Right renal cortex interstitium (tissue), 3 donors: ENCODE measurements at places on chromosomes 2 and 18. TPM values are rescaled to one million over a fixed set of nuclear protein-coding genes. Genes with fewer than 3 reads are reported as not detected.

GRCh38 chr2:56132138-56132537 is 51.7 kb upstream of the CCDC85A start:
- no peak for DNase-seq

- DNase-seq, result no peak
Measured at GRCh38 chr2:151476287-151476686, 66.6 kb downstream of the RIF1 start.

DNA sequence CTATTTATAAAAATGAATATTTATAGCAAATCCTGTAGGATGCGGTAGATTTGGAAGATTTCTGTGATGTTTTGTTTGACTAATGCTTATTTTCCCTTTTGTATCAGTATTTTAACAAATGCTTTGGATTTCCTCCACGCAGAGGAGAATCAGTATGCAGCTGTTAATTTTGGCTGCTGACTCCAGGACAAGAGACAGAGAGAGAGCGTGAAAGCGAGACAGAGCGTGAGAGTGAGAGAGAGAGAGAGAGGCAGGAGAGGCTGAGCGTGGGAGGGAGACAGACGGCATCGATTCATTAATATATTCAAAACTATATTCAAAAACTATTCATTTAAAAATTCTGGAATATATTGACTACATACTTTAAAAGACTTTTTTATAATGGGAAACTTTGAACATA is 62.5 kb downstream of the RRM2 start:
- no peak for DNase-seq

- DNase-seq, result no peak
Measured at GRCh38 chr2:5479265-5479928, 212.8 kb upstream of the SOX11 start.

DNA sequence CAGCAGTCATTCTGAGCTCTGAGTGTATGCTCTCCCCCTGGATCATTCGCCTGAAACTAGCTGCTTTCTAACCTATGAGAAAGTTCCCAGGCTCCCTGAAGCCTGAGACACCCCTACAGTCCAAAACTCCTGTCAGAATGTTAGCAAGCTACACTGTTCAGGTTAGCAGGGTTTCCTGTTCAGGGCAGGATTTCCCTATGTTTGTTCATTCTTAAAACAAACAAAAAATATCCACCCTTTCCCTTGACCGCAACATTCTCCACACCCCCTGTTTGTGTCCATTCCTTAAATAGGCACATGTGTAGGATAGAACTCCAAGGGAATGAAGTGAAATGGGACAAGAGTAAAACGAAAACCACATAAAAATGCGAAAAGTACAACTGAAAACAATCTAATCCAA is 83.1 kb downstream of the KLF7 start:
- no peak for DNase-seq

XPO1 gene
- polyA plus RNA-seq, result 212 TPM

DNA sequence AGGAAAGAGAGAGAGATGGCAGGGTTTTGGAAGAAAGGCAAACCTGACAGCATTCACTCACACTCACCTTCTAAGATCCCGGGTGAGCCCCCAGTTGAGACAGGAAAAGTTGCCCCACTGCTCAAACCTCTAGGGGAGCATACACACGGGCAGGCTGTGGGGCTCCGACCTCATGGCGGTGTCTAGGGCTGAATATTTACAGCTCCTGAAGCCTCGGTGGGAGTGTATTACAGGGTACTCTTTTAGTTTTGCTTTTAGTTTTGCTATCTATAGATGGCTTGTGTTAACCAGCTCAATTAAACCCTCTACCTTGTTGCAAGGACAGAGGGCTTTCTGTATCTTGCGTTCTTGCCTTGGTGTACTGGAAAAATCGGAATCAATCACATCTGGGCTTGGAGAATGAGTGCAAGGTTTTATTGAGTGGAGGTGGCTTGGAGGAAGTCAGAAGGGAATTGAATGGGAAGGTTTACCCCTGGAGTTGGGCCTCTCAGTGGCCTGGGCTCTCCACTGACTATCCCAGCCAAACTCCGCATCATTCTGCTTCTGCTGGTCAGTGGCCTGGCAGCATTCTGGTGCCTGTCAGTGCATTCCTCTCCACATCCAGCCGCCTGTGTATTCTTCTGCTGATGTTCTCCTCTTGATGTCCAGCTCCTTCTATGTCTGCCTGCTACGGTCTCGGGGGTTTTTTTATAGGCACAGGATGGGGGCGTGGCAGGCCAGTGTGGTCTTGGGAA is 10.1 kb upstream of the IFIH1 start:
- no peak for DNase-seq

DNA sequence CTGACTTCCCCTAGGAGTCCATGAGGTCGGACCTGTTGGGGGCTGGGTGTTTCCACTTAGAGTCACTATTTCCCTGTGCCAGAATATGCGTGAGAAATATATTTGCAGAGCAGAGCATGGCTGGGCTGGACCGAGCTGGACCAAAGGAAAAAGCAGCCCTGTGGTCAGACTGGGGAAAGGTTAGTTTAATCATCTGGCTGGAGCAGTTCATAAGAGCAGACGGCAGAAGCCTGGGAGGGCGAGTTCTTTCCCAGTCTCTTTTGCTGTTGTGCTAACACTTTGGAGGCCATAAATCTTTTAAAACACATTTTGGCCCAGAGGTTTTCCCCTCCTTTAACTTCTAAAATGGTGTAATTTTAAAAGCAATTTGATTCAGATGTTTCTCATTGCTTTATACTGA is 66.5 kb downstream of the GLI2 start:
- DNase-seq, result no peak

GRCh38 chr2:137769406-137769805 is 194.9 kb upstream of the HNMT start:
- no peak for DNase-seq

DNA sequence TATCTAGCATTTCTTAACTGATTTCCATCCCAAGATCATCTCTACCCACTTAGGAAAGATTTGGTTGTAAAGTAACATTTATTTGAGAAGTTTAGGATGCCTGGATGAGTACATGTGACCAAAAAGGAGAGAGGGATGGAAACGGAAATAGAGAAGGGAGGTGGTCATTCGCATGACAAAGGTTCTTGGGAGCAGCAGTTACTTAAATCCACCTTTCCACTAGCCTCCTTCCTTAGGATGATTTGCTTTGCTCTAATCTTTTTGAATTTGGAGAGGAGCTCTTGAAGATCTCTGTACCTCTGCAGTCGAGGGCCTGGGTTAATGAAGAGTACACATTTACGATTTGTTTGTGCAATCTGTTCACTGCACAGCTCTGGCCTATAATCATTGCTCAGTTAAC is 623.5 kb downstream of the EPHA4 start:
- no peak for DNase-seq

- DNase-seq, result no peak
Measured at GRCh38 chr2:162929571-162929970, 91.0 kb upstream of the KCNH7 start.

FAM237A gene
- not detected for polyA plus RNA-seq

DNA sequence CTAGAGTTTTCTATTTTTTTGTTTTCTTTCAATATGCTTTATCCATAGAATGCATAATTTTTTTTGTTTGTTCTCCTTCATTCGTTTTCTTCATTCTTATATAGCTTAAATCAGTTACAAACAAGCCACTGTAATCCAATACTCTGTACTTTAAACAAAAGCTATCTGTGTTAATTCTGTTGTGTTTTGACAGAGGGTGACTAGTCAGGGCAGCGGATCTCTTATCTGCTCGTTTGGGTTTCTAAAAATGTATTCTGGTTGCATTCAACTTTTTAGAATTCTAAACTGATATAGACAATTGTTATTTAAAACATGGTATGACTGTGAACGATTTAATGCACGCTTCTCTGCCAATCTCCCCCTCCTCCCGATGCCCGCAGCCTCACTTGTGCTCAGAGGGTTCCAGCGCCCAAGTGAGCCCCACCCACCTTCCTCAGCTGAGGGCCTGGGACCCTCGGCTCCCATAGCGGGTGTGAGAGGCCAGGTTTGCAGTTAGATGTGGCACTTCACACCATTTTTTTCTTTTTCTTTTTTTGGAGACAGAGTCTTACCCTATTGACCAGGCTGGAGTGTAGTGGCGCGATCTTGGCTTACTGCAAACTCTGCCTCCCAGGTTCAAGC is 44.1 kb downstream of the NCK2 start:
- no peak for DNase-seq

ABCB11 gene
- 0.13 TPM for polyA plus RNA-seq

- no peak for DNase-seq
Measured at GRCh38 chr2:227337442-227337841, 12.4 kb downstream of the MFF start.

GRCh38 chr2:156317631-156318030 is 14.9 kb downstream of the NR4A2 start:
- DNase-seq, result no peak

- DNase-seq, result no peak
Measured at GRCh38 chr2:60518567-60518966, 34.9 kb downstream of the BCL11A start.

GRCh38 chr2:215565897-215566296 is 130.0 kb upstream of the FN1 start:
- no peak for DNase-seq

- no peak for DNase-seq
Measured at GRCh38 chr2:197998702-197999101, 194.3 kb downstream of the PLCL1 start.

DNA sequence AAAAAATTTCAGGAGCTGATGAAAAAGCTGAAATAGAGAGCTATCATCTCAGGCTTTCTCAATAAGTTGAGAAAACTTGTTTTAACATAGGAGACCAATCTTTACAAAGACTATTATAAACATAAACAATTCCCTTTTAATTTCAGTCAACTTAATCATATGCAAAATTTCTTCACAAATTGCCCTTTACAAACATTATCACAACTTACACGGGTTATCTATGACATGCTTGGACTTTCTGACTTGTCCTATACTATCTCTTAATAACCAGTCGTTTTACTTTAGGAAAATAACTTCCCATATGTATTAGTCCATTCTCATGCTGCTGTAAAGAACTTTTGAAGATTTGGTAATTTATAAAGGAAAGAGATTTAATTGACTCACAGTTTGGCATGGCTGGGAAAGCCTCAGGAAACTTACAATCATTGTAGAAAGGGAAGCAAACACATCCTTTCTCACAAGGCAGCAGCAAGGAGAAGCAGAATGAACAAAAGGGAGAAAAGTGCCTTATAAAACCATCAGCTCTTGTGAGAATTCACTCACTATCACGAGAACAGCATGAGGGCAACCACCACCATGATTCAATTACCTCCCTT is 1583.7 kb upstream of the CELF4 start:
- no peak for DNase-seq

GRCh38 chr2:26013668-26014067 is 20.2 kb upstream of the RAB10 start:
- DNase-seq, result no peak

GRCh38 chr2:124024561-124025170 is 421 bp upstream of the CNTNAP5 start:
- DNase-seq, result no peak

DNA sequence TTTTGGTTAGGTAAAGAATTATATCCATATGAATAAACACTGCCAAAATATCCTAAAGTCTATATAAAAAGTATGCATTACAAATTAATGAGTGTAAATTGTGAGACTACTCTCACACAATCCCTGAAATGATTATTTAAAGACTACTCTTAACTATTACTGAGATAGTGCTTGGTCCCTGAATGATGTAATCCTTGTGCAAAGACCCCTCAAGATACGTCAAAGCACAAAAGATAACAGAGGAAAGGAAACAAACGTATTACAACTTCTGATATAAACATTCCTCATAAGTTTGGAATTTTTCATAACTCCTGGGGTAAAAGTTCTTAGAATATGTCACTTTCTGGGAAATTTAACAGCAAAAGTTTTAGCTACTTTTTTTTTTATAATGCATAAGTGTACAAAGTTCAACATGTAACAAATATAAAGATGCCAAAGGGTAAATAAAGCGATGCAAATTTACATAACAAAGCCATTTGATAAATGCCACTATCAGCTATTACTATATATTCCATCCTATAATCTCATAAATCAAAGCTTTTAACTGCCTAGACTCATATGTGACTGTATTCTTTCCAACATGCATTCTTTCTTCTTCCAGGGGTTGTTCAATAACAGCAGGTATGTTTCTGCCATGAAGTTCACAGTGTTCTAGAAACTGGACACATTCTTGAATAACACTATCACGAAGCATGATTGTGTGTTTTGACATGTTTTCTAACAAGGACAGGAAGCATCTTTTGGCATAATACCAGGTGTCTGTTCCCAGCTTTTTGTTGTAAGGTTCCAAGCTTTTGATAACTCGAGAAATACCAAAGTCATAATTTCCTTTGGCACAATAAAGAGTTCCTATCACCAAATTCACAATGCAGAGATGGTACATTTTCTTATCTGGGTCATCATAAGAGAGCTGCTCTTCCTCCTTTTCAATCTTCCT is 158.0 kb downstream of the AGPS start:
- DNase-seq, result no peak

GRCh38 chr2:71462641-71463341 is 9.4 kb downstream of the DYSF start:
- no peak for DNase-seq

DNAJB2 gene
- polyA plus RNA-seq, result 74.9 TPM

DCTN1 gene
- polyA plus RNA-seq, result 137 TPM

DNA sequence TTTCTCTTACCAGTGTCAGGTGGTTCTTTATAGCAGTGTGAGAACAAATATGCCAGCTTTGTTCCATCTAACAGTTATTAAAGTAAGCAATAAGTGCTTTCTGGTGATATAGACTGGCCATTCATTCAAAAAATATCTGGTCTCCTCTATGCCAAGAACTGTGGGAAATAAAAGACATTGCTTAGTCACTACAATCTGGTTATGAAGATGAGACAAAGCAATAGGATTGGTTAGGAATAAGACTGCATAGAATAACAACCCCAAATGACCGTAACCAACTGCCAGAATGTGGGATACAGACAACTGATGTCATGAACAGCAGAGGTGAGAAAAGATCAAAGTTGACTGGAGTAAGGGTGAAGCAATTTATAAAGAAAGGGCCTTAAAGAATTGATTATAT is 83.8 kb downstream of the MBD2 start:
- no peak for DNase-seq

GRCh38 chr2:9385841-9386240 is 37.5 kb downstream of the ITGB1BP1 start:
- no peak for DNase-seq

GRCh38 chr2:140185076-140185475 is 1404.9 kb upstream of the NXPH2 start:
- no peak for DNase-seq

- no peak for DNase-seq
Measured at GRCh38 chr2:74814102-74814501, 19.8 kb upstream of the HK2 start.

TCF7L1 gene
- polyA plus RNA-seq, result 42.9 TPM

GRCh38 chr18:76948345-76948744 is 126.0 kb downstream of the ZNF236 start:
- no peak for DNase-seq

- DNase-seq, result no peak
Measured at GRCh38 chr2:216144372-216144771, 35.2 kb downstream of the XRCC5 start.

CHST9 gene
- 6.2 TPM for polyA plus RNA-seq
